CMK (cell line): ENCODE measurements at places on chromosomes 3 and 15.

DNA sequence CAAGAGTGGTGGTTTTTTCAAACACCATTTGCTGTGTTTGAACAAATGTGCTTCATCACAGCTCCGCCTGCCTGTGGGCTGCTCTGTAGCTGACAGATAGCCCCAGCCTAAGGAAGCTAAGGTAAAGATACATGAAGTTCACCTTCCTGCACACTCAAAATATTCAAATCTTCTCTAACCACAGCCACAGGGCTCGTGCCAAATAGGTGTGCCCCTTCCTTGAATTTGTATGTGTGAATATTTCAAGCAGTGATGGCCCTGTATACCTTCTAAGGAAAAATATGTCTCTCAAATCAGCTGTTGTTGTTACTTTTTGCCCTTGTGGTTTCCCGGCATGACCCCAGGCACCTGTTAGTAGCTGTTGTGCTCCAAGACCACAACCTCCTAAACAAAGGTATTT lies 92.8 kb downstream of the CCNL1 start:
- no peak for DNase-seq

DNA sequence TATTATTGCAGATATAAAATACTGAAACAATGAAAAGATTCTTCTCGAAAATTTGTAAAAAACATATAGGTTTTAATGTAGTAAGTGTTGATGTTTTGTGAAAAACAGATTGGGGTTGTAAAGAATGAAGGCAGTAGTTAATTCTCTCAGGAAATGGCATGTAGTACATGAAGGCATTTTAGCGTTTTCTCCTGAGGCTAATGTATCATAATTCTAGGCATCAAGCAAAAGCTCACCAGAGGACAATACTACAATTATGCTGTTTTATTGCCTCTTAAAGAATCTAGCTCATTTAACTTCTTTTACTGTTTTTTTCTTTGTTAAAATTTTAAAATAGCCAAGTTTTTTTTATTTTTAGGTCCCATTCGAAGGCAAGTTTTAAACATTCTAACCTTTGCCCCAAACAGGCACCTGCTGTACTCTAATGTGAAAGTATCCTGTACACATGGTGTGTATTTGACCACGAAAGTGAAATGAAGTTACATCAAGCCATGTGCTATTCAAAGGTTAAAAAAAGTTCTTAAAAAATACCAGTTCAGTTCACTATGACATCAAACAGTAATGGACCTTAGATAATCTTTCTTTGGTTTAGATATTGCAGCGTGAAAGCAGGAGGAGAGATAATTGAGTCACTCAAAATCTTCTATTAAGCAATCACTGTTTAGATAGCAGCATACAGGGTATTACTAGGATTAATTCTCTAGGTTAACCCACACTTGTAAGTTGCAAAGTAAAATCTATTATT lies 163.6 kb downstream of the ECT2 start:
- DNase-seq, result no peak

- no peak for DNase-seq
Observed at GRCh38 chr3:128973988-128974564, 19.8 kb downstream of the CFAP92 start.

GRCh38 chr15:72902245-72902918 lies 118.8 kb upstream of the ADPGK start:
- no peak for DNase-seq

- no peak for DNase-seq
Observed at GRCh38 chr3:40782111-40782721, 257.5 kb downstream of the ZNF621 start.

DNA sequence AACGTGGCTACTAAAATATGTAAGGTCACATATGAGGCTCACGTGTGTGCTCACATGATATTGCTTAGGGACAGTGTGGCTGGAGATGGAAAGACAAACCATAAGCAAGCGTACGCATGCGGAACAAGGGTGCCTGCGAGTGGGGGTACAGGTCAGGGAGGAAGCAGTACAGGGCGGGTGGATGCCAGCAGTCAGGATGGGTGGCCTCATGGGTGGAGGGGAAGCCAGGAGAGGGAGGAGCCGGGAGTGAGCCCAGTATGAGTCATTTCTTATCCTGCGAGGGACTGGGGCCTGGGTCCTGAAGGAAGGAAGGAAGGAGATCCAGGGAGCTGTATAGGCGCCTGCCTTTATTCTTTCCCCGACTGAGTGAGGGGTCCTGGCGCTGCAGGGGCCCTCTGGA lies 42.0 kb upstream of the CGNL1 start:
- DNase-seq, result no peak

DNA sequence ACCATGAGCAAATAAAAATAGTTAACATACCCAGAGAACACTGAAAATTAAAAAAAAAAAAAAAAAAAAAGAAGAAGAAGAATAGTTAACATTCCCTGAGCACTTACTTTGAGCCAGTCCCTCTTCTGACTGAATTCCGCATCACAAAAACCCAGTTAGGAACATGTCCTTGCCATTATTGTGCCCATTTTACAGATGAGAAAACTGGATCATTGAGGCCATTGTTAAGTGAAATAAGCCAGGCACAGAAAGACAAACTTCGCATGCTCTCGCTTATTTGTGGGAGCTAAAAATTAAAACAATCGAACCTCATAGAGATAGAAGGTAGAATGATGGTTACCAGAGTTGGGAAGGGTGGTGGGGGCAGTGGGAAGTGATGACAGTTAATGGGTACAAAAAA lies 119.5 kb downstream of the FGF12 start:
- no peak for DNase-seq

- no peak for DNase-seq
Observed at GRCh38 chr3:23640471-23641146, 165.1 kb upstream of the UBE2E1 start.

DNA sequence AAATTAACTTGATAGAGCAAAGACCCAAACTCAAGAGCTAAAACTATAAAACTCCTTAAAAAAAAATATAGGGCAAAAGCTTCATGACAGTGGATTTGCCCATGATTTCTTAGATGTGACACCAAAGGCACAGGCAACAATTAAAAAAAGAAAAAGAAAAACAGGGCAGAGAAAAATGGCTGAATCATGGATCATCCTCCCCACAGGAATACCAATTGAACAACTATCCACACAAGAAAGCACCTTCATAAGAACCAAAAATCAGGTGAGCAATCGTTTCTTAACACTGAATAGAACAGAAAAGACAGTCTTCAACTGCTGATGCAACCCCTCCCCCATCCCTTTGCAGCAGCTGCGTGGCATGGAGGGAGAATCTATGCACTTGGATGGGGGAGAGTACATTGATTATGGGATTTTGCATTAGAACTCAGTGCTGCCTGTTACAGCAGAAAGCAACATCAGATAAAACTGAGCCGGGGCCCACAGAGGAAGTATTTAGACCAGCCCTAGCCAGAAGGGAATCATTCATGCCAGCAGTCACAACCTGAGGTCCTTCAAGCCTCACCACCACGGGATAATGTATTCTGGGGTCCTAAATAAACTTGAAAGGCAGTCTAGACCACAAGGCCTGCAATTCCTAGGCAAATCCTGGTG lies 15.7 kb downstream of the C3orf33 start:
- no peak for DNase-seq

DNA sequence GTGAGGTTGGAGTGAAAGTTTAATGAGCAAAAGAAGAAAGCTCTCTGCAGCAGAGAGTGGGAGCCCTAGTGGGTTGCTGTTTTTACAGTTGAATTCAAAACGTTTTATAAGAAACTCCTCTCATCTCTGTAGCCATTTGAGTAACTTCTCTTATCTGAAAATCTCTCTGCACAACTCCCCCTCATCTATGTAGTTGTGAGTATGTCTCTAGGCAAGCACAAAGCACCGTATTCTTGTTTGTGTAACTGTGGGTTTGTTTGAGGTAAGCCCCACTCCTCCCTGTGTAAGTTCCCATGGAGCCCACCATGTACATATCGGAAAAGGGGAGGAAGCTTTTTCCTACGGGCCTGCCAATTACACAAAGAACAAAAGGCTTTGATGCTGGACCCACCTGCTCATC lies 56.5 kb upstream of the GOLGA6L2 start:
- no peak for DNase-seq
